ENCODE measurements at places on chromosomes 3 and 15.

DNA sequence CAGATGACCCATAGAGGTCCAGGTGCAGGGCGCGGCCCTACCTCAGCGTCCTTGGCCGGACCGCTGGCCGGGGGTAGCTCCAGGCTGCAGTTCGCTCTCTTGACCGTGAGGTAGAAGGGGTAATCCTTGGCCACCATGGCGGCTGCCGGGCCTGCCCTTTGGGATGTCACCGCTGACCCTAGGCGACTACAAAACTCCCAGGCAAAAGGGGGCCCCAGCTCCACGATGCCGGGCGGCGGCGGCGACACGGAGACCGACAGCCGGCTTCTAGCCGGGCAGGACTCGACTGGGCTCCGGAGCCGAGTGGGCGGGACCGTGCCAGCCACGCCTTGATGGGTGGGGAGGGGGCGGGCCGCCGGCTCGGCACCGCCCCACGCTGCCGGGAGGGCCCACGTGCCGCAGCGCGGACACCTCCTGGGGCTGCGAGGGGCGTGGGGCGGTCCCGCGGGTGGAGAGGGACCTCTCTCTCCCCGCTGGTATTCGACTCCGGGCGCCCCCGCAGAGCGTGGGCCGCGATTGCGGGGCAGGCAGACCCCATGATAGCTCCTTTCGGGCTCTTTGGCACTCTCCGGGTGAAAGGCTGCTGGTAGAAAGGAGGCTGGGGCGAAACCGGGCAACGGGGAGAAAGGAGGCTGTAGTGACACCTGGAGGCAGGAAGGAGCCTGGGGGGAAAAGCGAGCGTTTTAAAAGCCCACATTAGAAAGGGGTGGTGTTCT is at the start of gene ARHGEF3:
TSS of gene ARHGEF3 (minus strand) at position 288 of the 716 bp plus-strand sequence. CDS start at position 137, 151 bp downstream.
- peak; percentile 76 for DNase-seq

DNA sequence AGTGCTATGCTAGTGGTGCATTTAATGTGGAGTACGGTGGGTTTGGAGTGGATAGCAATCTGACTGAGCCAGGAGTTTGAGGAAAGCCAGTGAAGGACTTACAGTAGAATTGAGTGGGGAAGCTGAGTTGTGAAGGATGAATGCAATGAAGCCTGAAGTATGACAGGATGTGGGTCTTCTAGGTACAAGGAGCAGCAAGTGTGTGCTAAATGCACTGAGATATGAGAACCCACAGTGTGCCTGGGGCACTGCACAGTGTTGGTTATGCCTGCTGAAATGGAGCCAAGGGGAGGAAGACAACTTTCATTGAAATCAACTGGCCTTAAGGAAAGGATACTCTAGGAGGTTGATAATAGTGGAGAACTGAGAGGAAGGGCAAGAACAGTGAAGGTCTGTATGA is 105.5 kb upstream of the MRPL3 start:
- DNase-seq, result no peak

DNA sequence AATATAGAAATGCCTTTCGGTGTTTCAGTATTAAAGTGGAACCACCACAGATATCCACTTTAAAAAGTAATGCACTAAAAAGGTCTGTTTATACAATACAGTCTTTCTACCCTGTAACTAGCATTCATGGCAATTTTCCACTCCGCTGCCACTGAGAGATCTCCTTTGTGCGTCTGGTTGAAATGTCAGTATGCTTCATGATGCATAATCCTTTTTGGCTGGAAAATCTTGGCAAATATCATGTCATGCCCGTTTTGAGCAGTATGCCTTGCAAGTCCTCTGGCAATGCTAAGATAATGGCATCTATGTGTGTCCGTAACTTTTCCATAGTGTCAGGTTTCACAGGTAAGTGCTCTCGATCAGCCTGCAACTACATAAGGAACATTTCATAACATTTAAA is 30.8 kb upstream of the ARF4 start:
- DNase-seq, result no peak

DNA sequence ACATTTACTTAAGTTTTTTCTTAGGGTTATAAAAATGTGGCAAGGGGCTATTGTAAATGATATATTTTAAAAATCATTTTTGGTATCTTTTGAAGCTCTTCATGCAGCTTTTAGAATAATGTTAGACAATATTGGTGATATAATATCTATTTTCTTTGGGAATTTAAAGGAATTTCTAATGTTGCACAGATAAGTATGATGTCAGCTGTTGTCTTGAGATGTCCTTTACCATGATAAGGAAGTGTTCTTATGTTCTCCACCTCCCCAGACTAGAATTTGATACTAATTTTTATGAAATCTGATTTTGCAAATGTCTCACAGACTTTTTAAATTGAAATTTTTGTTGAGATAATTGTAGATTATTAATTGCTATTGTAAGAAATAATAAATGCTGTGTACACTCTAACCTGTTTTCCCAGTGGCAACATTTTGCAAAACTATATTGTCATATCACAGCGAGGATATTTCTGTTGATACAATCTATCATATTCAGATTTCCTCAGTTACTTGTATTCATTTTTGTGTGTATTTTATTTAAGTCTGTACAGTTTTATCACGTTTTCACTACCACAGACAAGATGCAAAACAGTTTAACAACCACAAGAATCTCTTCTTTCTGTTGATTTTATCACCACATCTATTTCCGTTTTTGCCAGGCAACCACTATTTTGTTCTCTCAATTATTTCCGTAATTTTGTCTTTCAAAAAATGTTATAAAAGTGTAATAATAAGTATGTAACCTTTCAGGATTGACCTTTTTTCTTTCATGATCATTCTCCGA is 55.4 kb downstream of the SPRED1 start:
- DNase-seq, result no peak

DNA sequence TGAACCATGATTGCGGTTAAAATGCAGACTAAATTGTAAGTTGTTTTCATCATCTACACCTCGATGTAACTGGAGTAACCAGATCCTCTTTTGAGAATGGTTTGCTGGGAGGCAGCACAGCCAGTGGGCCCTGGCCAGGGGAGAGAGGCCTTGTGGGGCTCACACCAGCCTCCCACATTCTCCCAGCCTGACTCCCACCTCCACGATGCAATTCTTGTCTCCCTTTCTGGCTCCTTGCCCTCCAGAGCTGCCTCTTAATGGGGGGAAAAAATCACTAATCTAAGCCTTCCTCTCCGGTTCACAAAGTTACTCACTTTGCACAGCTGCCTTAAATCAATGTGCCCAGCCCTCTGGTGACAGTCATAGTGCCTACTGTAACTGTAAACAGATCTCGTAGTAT is 17.9 kb upstream of the PAQR5 start:
- DNase-seq, result no peak

DNA sequence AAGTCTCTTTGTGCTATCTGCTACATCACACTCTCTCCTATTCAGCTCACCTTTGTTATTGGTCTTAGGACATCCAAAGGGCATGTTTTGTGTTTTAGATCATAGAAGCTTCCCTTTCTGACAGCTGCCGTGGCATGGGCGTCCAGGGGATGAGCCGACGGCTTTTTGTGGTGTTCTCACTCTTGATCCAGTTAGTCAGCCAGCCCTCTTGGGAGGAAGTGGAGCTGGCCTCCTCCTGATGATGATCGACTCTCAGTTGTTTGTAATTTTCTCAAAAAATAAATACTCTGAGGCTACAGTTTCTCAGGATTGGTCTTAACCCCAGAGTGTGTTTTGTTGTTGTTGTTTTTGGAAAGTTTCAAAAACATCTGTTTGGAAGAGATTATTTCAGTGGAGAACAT is 34.4 kb downstream of the BOC start:
- no peak for DNase-seq

DNA sequence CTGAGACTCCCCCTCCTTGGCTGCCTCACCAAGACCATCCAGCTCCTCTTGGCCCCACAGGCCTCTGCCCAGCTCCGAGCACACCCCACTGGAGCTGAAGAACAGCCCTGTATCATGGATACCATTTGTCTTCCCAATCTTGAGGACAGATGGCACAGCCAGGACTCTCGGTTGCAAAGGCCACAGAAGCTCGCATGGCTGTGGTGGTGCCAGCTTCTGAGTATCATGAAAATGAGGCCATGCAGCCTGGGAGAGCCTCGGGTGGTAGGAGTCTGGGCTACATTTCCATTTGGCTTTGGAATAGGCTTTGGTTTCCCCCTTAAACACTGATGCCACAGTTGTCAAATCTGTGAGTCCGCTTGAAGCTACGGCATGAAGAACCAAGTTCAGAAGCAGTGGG is 106.6 kb downstream of the SEMA5B start:
- no peak for DNase-seq

- no peak for DNase-seq
Measured at GRCh38 chr3:126737527-126737926, 33.5 kb downstream of the CHCHD6 start.
